ENCODE measurements at places on chromosomes 6 and 20.
A peak's percentile ranks its signal among the peaks of the same experiment; 100 is the strongest.

DNA sequence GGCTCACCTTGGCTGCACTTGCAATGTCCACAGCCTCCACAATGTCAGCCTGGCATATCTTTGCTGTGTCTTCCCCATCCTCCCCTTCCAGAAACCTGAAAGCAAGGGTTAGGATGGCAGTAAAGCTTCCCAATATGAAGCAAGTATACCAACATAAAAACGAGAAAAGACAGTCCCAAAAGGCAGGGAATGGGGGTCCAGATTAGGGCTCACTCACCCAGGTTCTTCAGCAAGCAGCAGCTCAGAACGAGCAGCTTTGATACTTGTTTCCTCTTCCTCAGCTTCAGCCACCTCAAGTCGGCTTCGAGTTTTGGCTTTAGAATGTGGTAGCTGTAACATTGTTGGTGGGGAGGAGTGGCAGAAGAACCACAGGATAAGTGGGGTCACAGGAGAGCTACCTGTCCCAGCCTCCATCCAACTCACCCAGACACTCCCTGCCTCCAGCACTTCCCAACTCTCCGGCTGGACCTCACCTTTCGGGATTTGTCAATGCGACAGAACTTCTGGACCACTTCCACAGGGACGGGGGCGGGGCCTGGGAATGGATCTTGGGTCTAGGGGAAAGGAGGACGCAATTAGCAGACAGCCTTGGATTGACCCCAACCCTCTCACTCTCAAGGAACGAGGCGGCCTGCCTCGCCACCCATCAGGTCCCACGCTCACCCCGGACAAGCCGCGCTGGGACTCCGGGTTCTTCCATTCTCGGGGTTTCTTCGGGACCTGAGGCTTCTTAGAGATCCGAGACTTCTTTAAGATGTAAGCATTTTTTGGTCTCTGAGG, 708 bp downstream of the WDR46 start:
- no peak for DNase-seq

DNA sequence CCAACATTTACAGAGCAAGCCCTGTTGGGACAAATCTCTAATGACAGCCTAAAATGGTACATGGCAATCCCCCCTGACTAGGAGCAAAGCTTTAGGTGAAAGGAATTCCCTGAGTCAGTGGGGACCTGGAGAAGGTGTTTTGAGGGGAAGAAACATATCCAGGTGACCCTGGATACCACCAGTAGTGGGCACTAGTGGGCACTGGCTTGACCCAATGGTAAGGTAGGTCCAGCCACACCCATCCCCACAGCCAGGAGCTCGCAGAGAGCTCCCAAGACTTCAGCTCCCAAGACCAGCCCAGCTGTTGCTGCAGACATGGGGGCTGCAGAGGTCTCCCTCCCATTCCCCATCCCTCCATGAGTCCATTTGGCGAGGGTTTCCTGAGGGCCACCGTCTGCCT, 19.5 kb downstream of the GRM4 start:
- no peak for DNase-seq

GRCh38 chr6:40841721-40842120, 197.3 kb downstream of the UNC5CL start:
- no peak for DNase-seq

- no peak for DNase-seq
Measured at GRCh38 chr6:148271711-148272439, 70.8 kb upstream of the SASH1 start.

DNA sequence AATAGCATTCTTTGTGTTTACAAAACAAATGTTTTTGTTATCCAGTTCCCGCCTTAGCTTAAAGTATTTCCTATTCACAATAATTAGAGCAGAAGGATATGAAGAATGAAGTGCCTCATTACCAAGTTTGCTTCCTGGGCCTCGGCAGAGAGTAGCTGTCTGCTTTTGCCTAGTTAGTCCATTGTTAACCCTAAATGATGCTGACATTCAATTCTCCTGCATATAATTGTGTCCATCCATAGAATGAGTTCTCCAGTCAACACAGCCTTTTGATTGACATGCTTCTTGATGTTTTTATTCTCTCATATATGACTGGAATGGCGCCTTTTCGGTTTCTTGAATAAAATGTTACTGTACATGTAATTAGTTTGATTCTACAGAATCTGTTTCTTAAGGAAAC, 100.9 kb downstream of the MYB start:
- DNase-seq: no peak

- DNase-seq: peak; percentile 84
Measured at GRCh38 chr6:2848851-2849250, 7.2 kb upstream of the SERPINB1 start.

DNA sequence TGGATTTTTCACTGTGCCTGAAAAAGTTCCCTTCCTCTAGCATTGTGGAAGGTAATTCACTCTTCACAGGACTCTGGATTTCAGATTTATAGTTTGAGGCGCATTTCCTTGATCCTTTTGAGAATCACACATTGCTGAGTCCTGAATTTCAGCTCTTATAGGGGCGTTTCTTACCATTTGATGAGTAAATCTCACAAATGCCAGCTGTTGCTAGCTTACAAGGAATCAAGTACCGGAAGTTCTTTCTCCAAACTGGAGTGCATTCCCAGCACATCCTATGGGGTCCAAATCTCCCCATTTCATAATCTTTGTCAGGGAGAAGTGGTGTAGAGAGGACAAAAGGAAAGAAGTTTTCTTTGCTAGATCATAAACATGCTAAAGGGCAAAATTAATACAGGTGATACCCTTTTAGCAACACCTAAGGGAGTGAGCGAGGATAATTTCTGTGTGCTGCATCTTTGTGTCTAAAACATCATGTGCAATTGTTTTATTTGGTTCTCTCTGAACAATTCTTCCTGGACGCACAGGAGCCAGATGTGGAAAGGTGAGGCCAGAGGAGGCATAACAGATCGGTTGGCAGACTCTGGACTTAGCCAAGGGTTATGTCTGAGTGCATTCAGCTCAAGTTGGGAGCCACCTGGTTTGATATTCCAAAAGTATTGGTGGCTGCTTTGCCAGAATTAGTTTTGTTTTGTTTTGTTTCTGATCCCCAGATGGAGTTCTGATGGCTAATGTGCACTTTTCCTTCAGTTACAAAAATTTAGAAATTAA, 37.4 kb upstream of the EYA2 start:
- DNase-seq: no peak

DNA sequence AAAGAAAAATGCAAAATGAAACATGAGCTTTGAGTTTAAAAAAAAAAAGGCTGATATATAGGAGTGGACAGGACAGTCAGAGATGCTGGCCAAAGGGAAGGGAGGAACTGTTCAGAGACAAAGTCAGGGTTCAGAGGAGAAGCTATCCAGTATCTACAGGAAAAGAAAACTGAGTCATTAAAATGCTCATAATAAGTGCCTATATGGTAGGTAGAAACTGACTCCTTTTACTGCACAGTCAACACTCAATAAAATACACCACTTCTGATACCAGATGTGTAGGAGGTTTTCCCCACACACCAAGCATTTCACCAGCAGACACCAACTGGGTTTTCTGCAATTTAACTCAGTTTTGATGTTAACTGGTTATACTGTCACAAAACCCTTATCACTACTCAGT, 32.9 kb downstream of the FRK start:
- no peak for DNase-seq

GRCh38 chr20:24957326-24958016, 8.4 kb downstream of the CST7 start:
- no peak for DNase-seq

DNA sequence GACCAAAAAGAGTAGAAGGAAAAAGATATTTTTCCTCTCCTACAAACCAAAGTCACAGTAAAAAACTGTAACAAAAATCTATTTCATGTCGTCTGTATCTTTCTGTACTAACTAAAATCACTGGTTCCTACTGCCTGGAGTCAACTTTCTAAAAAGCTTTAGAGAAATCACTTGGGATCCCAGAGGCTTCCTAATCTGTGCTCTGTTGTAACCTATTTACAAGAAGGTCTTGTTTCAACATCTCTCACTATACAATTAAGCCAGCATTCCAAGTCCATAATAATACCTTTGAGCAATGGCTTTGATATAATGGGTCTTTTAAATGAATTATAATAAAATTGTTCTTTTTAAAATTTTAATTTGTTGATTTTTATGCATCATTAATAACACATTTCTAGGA, 20.4 kb downstream of the RAB23 start:
- DNase-seq: no peak

DNA sequence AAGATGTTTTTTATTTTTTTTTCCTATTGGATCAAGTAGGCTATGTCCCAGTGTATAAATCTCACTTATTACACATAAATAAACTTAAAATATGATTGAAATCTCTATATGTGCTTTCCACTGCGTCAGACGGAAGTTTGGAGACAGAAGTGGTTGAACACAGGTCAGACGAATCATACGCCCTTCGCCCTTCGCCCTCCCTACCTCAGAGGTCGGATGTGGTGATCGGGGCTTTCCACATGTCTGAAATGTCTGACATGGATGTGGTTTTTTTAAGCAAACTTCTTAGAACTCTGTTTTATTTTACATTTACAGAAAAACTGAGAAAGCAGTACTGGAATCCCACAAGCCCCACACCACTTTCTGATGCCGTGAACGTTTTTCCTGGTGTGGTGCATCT, 344.4 kb downstream of the THBS2 start:
- DNase-seq: no peak

DNA sequence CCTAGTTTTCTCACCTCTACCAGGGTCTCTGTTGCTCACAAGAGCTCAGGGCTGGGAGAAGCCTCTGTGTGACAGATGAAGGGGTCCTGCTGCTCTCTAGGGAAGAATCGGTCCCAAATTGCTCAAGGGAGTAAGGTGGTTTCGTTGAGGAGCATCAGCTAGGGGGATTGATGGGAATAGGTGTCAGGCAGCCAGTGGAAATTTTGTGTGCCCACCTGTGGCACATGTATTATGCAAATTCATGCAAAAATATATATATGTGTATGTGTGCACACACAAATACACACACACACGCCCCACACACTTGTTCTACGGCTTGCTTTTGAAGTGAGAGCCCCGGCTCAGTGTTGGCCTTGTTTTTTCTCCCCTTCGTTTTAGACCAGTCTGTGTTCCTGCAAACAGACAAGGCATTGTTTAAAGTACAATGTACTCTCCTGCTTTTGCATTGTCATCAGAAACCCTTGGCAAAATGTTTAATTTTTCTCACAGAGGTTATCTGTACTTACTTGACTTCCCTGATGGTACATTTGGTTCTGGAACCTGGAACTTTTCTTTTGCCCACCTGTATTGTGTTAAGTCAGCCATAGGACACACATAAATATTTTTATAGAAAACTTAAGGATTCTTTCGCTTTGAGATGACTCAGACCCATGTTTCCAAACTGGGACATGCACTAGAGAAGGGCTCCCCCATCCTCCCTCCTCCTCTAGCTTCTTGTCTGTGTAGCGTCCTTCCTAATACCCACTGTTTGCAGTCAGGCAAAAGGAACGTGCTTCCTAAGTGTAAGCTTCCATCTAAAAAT, 26.7 kb downstream of the FOXO3 start:
- DNase-seq: no peak

- no peak for DNase-seq
Measured at GRCh38 chr20:38962928-38963401, 821 bp downstream of the DHX35 start.

- DNase-seq: no peak
Measured at GRCh38 chr6:16721977-16722376, 39.3 kb downstream of the ATXN1 start.

DNA sequence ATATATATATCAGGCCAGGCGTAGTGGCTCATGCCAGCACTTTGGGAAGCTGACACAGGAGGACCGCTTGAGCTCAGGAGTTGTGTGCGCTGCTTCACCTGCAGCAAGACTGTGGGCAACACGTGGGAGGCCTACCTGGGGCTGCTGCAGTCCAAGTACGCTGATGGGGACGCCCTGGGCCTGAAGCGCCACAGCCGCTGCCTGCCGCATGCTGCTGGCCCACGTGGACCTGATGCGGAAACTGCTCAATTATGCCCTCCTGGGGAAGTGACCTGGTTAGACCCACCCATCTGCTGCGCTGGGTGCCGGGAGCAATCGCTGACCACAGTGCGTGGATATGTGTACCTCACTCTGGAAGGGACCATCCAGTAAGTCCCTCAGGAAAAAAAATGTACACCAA, 1.8 kb upstream of the PSORS1C2 start:
- no peak for DNase-seq

DNA sequence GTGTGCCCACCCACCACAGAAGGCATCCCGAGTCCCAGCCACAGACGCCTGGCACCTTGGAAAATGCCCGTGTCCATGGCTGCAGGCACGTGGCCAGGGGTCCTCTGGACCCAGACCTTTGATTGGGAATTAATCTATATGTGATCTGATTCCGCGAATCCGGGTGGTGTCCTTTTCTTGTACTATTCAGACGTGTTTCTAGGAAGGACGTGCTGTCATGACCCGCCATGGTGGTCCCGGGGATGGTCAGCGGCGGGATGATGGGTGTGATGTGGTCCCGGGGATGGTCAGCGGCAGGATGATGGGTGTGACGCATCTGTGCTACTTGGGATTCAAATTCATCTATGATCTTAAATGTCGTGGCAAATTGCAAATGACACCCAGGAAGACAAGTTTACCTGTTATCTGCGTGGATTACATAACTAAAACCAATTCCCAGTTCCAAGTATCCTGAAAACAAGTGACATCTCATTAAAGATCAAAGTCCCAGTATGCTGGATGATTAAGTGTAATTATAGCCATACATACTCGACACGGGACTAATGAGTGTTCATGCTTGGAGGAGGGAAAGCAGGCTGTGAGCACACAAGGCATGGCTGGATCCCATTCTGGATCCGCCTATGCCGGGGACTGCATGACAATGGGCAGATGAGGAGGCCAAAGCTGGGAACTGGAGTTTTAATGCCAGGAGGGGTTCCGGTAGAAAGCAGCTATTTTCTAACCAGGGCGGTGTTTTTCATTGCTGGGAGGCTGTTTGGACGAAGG, 256.5 kb downstream of the TAF4 start:
- DNase-seq: no peak

- DNase-seq: no peak
Measured at GRCh38 chr20:50903353-50904051, 27.7 kb downstream of the ADNP start.

DNA sequence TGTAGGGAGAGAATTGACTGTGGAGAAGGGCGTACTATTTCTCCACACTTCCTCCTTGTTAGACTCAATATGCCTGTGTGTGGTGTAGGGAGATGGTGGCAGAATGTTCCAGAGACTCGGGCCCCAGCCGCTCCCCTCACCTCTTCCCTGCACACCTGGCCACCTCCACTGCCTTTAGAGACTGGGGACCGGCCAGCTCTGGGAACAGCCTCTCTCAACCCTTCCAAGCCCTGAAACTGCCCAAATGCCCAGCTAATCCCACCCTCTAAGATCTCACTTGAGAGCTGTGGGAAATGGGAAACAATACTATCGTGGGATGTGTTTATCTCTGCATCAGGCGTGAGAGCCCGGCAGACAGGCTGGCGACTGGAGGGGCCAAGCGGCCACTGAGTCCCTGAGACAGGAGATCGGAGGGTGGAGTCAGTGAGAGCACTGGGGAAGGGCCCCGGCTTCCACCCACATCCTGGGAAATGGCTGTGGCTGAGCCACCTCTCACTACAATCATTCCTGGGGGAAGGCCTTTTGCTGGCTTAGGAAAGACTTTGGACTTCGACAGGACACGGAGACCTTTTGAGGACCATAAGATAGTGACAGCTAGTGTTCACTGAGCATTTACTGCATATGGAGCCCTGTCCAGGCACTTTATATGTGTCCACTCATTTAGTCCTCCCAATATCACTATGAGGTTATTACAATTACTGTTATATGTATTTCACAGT, 31.0 kb upstream of the MRPS18A start:
- no peak for DNase-seq

GRCh38 chr6:17740559-17741220, 34.0 kb upstream of the NUP153 start:
- DNase-seq: no peak
